K562 (cell line): ENCODE measurements at places on chromosomes 16 and 17. TPM values are rescaled to one million over a fixed set of nuclear protein-coding genes. Genes with fewer than 3 reads are reported as not detected.

The TLCD2 gene
- polyA plus RNA-seq: 0.73 and 1.0 TPM in 2 replicates

The ICAM2 gene
- polyA plus RNA-seq: 70.5 and 78.0 TPM in 2 replicates

The ALOXE3 gene
- polyA plus RNA-seq: 0.04 TPM in 1 of 2 replicates, not detected in the other

The CACNG4 gene
- not detected in 2 replicates for polyA plus RNA-seq

The EEF2K gene
- polyA plus RNA-seq: 11.3 and 15.3 TPM in 2 replicates

The SLC38A8 gene
- 0.28 TPM in 1 of 2 replicates, not detected in the other for polyA plus RNA-seq

The RAI1 gene
- 10.0 and 11.9 TPM in 2 replicates for polyA plus RNA-seq

The KRTAP4-1 gene
- polyA plus RNA-seq: 0.09 TPM in 1 of 2 replicates, not detected in the other

The MMP28 gene
- not detected in 2 replicates for polyA plus RNA-seq

The HBA2 gene
- 670 and 853 TPM in 2 replicates for polyA plus RNA-seq

DNA sequence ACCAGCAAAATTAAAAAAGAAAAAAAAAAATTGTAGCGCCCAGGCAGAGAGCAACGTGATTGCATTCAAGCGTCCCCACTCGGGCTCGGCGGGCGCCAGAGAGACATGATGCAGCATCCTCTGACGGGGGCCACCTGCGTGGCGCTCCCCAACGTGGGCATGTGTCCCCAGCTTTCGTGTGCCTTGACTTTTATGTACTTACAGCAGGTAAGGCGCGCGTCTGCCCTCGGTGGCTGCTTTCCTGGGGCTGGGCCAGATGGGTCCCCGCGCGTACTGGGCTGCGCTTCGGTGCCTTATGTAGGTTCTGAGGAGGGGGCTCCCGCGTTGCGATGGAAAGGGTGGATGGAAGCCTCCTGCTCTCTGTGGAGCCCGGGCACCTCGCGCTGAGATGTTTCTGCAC, 28.4 kb upstream of the RBFOX1 start:
- DNase-seq: no peak

- no peak for DNase-seq
Measured at GRCh38 chr16:55040366-55041086, 109.9 kb downstream of the IRX5 start.

GRCh38 chr17:66570447-66571195, 264.3 kb upstream of the CACNG5 start:
- no peak for DNase-seq

DNA sequence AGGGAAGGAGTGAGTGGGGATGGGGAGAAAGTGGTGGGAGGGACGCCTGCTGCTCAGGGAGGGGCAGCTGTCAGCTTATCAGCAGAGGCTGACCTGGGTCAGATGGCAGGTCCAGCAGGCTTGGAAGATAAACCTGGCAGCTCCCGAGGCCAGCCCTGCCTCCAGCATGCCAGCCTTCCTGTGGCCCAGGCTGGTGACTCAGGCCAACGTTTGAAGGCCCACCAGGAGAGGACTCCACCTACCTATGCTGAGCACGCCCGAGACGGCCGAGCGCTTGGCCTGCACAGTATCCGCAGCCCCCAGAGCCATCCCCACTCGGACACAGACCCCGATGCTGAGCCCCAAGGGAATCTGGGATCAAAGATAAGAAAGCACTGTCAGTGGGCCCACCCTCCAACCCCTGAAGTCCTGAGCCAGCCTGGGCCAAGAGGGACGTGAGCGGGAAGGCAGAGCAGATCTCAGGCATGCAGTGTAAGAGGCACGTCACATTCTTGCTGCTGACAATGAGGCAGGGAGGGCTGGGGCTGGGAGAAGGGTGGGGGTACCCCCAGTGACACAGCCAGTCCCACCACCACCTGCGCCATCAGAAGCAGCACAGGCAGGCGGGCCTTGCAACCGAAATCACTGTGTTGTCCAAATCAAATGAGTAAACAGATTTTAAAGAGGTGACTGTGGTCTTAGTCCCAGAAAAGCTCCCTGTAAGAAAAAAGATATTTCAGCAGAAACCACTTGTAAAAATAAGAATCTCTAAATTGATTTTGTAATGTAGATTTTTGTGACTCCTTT, 12.4 kb downstream of the SLC47A2 start:
- no peak for DNase-seq

- DNase-seq: no peak
Measured at GRCh38 chr16:64629622-64630021, 492.2 kb downstream of the CDH11 start.

DNA sequence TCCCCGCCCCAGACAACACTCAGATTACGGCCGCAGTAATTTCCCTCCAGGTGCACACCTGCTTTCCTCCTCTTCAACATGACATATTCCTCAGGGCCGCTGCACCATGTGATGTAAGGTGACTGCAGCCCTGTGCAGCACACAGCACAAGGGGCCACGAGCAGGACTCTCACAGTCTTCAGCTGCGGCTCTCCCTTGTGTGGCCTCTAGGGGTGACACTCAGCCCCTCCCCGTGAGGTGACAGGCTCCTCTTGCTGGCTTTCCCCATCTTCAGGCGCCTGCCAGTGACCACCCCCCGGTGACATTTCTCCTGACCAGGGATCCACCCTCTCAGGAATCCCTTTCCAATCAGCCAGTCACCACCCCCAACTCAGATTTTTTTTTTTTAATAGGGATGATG, 31.3 kb upstream of the ABCC3 start:
- peak; percentile 62 for DNase-seq

- DNase-seq: peak; percentile 66
Measured at GRCh38 chr17:39926588-39927100, 757 bp downstream of the ORMDL3 start.

DNA sequence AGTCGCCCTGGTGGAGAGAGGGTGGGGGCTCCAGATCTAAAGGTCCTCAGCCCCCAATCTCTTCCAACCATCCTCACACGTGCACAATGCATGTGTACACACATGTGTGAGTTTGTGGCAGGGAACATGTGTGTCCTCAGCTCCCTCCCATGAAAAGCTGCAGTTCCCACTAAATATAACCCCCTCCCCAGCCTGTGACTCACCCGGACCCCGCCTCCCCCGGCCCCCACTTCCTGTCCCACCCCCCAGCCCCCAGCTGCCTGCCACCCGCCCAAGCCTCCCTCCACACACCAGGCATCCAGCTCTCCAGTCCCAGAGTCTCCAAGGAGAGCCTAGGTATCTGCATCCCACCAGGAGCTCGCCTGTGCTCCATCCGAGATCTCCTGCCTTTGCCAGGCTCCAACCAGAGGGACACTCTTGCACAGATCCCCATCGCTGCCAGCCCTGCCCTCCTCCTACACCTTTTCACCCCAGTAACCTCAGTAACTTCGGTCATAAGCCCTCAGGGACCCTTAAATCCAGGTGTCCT, 3.9 kb downstream of the DLG4 start:
- peak; percentile 40 for DNase-seq

GRCh38 chr16:16021988-16022682, 72.7 kb downstream of the ABCC1 start:
- DNase-seq: peak; percentile 95

DNA sequence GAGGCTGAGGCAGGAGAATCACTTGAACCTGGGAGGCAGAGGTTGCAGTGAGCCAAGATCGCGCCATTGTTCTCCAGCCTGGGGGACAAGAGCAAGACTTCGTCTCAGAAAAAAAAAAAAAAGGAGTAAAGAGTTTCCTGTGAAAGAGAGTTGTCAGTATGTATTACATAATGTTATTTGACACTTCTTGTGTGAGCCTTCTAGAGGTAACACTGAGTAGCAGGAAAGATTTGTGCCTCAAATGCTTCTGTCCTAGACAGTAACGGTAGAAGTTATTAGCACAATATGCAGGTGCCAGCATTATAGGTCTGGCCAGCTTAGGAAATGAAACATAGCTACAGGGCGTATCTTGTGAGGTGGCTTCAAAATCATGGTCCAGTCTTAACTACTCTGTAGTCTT, 6.2 kb downstream of the RPS6KB1 start:
- DNase-seq: no peak

GRCh38 chr16:19112099-19112407, 1.7 kb upstream of the ITPRIPL2 start:
- DNase-seq: no peak

- peak; percentile 86 for DNase-seq
Measured at GRCh38 chr16:89241187-89242007, 23.9 kb downstream of the ZNF778 start.

- DNase-seq: no peak
Measured at GRCh38 chr16:78538919-78539318, 439.5 kb downstream of the WWOX start.

DNA sequence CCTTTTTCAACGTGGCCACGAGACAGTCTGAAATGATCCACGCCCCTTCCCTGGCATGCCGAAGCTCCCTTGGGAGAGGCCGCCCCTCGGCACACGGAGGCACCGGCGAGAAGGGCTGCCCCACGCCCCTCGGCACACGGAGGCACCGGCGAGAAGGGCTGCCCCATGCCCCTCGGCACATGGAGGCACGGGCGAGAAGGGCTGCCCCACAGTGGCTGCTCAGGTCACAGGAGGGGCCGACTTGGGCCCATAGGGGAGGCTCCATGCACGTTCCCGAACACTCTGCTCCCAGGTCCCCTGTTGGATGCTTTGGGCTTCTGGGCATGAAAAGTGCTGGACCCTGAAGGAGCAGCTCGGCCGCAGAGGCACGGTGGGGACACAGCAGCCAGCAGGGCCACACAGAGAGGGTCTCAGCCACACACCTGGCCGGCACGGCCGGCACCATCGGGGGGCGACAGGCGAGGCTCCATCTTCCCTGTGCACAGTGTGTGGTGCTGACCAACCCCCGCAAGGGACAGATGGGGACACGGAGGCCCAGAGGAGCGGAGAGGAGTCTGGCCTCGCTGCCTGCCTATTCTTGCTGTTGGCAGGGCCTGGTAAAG, 42.8 kb downstream of the CBFA2T3 start:
- DNase-seq: no peak

GRCh38 chr16:525520-526180, 1.9 kb upstream of the CAPN15 start:
- DNase-seq: no peak

DNA sequence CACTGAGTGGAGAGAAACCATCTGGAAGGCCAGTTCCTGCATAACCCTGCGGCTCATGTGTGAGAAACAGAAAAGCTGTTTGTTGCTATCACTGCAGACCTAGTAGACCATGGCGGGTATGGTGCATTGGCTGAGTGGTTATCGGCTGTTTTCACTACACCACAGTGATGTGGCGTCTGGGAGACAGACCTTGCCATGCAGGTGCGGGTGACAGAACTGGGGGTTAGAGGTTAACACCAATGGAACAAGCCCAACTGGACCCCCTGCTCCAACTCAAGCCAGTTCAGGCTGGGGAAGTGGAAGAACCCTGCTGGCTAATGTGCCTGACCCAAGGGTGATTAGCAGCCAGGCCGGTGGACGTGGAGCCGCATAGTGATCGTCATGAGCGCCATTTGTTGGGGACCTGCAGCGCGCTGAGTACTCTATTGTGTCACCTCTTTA, 91.9 kb downstream of the IRF8 start:
- no peak for DNase-seq

DNA sequence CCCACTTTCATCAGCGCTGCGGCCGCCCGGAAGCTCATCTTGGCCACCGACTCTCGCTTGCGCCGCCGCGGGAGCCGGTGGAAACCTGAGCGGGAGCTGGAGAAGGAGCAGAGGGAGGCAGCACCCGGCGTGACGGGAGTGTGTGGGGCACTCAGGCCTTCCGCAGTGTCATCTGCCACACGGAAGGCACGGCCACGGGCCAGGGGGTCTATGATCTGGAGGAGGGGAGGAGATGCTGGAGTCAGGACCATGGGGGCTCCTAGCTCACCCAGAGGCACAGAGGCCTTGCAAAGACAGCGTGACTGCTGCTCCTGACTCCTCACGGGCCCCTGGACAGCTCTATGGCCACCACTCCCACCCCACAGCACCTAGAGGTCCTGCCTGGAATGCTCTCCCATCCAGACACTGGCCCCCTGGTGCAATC, 9.4 kb downstream of the SNRNP25 start:
- no peak for DNase-seq

GRCh38 chr16:71734511-71734910, 10.0 kb upstream of the PHLPP2 start:
- DNase-seq: no peak

- no peak for DNase-seq
Measured at GRCh38 chr16:85618521-85618920, 5.4 kb downstream of the GSE1 start.

DNA sequence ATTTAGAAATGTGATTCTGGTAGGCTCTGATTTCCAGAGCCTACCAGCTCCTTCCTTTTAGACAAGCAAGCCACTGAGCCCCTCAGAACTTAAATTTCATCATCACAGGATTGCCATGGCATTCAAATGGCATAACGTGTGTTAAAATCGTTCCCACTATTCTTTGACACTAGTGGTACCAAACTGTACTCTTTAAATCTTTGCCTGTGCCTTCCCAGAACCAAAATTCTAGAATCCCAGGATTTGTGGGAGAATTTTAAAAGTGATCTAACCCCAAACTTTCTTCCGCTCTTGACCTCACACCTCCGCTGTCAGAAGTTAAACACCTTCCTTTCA, 287 bp upstream of the INTS2 start:
- DNase-seq: no peak

- no peak for DNase-seq
Measured at GRCh38 chr17:44356241-44356640, 7.4 kb downstream of the FAM171A2 start.
